Gastrocnemius medialis (tissue), 4 donors: ENCODE measurements at places on chromosomes 2 and 18. TPM values are rescaled to one million over a fixed set of nuclear protein-coding genes. Genes with fewer than 3 reads are reported as not detected.

DNA sequence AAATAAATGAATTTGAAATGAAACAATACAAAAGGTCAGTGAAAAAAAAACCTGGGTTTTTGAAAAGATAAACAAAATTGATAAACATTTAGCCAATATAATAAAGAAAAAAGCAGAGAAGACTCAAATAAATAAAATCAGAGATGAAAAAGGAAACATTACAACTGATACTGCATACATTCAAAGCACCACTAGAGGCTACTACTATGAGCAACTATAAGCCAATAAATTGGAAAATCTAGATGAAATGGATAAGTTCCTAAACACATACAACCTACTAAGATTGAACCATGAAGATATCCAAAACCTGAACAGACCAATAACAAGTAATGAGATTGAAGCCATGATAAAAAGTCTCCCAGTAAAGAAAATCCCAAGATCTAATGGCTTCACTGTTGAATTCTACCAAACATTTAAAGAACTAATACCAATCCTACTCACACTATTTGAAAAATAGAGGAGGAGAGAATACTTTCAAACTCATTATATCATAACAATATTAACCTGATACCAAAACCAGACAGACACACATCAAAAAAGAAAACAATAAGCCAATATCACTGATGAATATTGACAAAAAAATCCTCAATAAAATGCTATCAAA is 80.8 kb upstream of the CERS6 start:
- DNase-seq, result no peak

GRCh38 chr2:45497355-45497754 is 113.7 kb downstream of the SRBD1 start:
- DNase-seq, result no peak

GRCh38 chr2:203935568-203935967 is 995 bp upstream of the ICOS start:
- DNase-seq, result no peak

- no peak for DNase-seq
Observed at GRCh38 chr2:195009202-195009601, 647.8 kb upstream of the SLC39A10 start.

- DNase-seq, result no peak
Observed at GRCh38 chr18:58980991-58981390, 116.3 kb downstream of the ZNF532 start.

DNA sequence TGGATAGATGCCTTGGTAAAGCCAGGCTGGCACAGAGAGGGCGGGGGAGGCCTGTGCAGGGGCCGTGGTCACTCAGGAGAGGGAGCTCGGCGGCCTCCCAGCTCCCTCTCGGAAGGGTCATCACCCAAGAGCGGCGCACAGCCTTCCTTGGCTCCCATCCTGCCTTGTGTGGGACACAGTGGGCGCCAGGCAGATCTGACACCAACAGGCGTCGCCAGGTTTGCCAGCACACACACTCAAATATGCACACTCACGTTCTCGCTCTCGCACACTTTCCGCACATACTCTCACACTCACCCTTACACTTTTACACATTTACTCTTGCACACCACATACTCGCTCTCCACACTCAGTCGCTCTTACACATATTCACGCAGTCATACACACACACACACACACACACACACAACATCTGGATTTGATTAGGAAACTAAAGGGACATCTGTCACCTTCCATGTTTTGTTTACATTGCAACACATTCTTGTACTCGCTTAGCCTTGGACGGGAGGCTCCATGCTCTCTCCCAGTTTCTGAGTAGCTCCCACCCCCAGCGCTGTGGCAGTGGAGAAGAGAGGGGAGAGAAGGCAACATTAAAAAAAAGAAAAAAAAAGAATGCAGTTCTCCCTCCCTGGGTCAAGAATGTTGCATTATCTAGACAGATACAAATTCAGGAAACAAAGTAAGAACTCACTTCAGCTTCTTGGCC is 10.5 kb downstream of the CHMP1B start:
- DNase-seq, result no peak

The NEB gene
- 6,824 TPM for total RNA-seq

The TEX261 gene
- 39.7 TPM for total RNA-seq

The IL1RL2 gene
- total RNA-seq, result not detected

The ZNF2 gene
- total RNA-seq, result 2.8 TPM
